ENCODE measurements at places on chromosomes 2 and 18.

GRCh38 chr18:74522635-74523548 lies 11.4 kb upstream of the CNDP1 start:
- no peak for DNase-seq

DNA sequence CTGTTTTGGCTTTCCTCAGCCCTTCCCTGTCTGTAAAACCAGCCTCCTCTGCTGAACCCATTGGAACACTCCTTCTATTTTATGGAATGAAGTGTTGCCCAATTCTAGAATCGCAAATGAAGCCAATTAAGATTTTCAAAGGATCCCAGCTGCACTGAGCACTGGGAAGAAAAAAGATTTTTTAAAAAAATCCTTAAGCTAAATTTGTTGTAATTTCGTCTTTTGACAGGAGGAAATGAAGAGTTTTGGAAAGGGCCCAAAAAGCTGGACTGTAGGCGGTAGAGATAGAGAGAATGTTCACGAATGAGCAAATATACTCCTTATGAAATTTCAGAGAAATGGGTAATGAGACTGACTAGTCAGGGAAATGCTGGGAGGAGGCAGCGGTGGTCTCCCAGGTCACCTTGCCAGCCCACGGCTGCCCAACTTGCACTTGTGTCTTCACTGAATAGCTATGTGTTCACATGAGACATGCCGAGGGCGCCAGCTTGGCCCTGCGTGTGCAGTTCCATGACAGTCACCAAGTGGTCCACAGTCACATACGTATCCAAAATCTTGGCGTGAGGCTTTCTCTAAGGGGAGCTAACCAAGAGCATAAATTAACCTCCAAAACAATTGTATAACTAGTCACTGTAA lies 69.9 kb downstream of the SGPP2 start:
- no peak for DNase-seq

- no peak for DNase-seq
Measured at GRCh38 chr18:48929212-48929612, 21.6 kb downstream of the SMAD7 start.

- DNase-seq = no peak
Measured at GRCh38 chr2:176137906-176138305, 8.4 kb downstream of the HOXD8 start.

DNA sequence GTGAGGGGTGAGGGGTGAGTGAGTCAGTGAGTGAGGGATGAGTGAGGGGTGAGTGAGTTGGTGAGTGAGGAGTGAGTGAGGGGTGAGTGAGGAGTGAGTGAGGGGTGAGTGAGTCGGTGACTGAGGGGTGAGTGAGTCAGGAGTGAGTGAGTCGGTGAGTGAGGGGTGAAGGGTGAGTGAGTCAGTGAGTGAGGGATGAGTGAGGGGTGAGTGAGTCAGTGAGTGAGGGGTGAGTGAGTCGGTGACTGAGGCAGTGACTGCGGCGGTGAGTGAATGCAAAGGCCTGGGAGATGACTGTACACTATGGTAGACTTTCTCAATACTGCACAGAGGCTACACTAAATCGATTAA lies 16.6 kb downstream of the THAP4 start:
- DNase-seq = no peak

DNA sequence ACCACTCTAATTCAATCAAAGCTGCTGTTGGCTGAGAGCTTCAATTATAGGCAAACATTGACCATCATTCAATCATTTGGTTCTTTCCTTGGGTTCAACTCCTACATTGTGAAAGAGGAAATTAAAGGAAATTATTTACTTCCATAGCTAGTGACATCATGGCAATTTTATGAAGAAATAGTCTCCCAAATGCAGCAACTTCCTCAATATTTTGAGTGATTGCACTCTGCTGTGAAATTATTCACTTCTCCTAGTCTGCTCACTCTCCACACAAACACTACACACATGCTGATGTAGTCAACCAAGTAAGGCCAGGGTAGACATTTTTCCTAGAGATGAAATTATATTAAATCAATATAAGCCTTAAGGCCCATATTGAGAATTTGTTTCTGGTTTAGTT lies 86.7 kb upstream of the NCKAP5 start:
- no peak for DNase-seq

- DNase-seq = no peak
Measured at GRCh38 chr18:43278355-43278754, 1.1 kb upstream of the SYT4 start.

DNA sequence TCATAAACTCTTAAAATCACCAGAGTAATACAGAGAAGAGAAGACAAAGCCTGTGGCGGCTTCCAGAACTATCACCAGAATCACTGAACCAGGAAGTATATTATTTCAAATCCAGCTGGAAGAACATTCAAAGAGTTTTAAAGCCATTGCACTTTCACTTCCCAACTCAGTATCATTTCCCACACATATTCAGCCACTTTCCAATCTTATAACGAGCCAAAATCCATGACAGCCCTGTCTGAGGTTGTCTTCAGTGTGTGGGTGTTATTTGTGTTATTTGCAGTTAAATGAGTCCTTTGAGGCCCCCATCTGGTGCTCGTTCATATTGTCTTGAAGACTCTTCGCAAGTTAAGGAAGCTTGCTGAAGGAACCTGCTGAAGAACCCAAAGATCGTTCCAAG lies 559.9 kb downstream of the TSN start:
- DNase-seq = no peak

DNA sequence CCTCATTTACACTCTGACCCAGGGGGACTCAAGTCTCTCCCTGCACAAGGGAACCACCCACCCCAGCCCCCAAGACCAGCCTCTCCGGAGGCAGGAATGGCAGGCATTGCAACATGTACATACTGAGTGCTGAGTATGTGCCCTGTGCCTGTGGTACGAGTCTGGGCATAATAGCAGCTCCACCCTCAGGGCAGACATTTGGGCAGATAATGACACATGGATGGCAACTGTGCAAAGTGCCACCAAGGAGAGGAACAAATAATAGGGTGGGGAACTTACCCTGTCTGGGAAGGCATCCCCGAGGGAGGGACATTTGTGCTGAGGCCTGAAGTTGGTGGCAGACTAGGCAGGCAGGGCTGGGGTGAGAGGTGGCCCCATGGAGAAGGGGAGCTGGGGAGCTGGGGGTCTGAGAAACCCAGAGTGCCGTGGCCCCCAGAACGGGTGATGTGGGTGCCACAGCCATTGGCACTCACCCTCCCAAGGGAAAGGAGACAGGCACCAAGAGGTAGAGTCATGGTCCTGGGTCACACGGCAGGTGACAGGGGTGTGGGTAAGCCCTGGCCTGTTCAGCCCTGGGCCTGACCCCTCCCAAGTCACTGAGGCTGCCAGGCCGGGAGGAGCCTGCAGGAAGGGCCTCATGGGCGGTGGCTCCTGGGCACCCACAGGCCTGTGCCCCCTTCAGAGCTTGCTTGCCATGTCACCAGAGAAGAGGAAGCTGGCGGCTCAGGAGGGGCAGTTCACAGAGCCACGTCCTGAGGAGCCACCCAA lies 15.7 kb upstream of the GPR17 start:
- DNase-seq = no peak

- no peak for DNase-seq
Measured at GRCh38 chr18:58726671-58727070, 55.4 kb downstream of the MALT1 start.

DNA sequence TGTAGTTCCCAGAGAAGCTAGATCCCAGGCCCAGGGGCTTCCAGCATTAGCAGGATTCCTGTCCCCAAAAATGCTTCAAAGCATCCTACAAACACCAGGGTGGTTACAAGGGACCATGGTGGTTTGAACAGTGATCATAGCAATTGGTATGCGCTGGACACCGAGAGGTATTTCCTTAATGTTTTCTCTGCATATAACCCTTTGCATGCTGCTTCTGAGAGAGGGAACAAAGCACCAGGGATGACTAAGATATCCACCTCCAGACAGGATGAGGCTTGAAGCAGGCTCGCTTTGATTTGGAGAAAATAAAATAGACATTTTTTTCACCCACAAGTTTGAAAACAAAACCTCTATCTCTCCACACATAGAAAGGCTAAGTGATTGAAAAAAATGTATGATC lies 50.5 kb upstream of the TSPYL6 start:
- peak; percentile 5 for DNase-seq

DNA sequence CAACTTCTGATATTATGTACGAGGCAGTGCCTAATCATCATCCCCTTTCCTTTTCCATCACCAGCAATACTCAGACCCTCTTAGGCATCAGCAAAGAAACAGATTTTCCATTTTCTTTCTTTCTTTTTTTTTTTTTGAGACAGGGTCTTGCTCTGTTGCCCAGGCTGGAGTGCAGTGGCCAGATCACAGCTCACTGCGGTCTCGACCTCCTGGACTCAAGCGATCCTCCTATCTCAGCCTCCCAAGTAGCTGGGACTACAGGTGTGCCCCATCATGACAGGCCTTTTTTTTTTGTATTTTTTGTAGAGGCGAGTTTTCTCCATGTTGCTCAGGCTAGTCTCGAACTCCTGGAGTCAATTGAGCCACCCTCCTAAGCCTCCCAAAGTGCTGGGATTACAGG lies 5.9 kb upstream of the OLA1 start:
- DNase-seq = no peak

GRCh38 chr2:94874277-94874997 lies 3.2 kb downstream of the TEKT4 start:
- no peak for DNase-seq

GRCh38 chr18:77061281-77061945 lies 71.2 kb downstream of the MBP start:
- DNase-seq = no peak

GRCh38 chr2:71886241-71886640 lies 261.4 kb downstream of the CYP26B1 start:
- no peak for DNase-seq

DNA sequence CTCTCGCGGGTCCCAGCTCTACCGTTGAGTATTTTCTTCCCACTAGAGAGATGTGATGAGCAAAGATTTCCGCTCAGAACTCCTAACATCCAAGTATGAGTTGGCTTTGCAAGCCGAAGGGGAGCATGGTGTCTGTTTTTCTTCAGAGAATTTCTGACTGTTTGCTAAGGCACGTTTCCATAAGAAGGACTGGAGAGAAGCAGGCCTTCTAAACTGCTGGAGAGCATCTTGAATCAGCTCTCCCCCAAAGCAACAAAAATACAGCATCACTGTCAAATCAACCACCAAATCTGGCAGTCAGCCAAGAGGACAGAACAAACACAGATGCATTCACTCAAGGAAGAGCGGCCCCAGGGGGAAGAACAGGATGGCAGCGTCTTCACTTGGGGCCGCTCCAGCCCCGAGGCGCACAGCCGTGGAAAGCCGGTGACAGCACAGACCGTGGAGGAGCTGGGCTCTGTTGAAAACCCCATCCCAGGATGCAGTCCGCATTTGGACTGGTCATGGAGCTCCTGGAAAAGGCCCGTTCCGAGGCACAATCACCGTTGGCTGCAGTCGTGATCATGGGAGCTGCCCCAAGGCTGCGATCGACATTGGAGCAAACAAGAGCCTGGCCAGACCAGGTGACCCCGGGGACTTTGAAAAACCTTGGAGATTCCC lies 101.4 kb downstream of the NFATC1 start:
- DNase-seq = peak; percentile 80

GRCh38 chr2:160477032-160477431 lies 16.6 kb downstream of the RBMS1 start:
- no peak for DNase-seq

- DNase-seq = no peak
Measured at GRCh38 chr2:233815861-233816260, 37.7 kb downstream of the MROH2A start.

DNA sequence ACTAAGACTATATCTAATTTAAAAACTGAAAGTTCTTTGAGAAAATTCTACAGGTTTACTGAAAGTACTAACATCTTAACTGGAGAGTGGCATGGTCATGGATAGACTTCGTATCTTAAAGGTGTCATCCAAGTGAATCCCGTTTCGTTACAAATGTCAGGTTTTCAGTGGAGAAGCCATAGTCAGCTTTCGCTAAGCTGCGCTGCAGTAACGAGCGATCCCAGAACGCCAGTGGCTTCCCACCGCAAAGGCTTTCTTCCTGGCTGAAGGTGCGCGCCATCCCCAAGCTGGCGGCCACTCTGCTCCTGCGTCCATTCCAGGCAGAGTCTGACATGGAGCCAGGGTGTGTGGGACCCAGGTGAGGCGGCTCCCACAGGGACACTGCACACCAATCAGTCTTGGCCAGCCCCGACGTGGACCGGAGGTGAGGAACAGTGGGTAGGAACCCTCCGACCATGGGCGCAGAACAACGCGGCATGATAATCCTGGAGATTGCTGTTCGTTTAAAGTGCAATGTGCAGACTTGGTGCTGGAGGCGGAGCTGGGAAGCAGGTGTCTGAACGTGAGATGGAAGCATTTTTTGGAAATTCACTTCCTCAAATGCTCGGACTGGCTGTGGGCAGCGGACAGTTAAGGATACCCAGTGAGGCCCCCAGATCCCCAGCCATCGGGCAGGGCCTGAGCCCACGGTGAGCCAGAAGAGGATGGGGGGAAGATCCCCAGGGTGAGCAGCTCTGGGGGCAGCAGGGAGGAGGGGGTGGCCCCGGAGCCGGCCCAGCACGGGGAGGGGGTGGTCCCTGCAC lies 27.8 kb upstream of the KCNG2 start:
- no peak for DNase-seq

- DNase-seq = no peak
Measured at GRCh38 chr18:25314838-25315190, 37.2 kb downstream of the ZNF521 start.

DNA sequence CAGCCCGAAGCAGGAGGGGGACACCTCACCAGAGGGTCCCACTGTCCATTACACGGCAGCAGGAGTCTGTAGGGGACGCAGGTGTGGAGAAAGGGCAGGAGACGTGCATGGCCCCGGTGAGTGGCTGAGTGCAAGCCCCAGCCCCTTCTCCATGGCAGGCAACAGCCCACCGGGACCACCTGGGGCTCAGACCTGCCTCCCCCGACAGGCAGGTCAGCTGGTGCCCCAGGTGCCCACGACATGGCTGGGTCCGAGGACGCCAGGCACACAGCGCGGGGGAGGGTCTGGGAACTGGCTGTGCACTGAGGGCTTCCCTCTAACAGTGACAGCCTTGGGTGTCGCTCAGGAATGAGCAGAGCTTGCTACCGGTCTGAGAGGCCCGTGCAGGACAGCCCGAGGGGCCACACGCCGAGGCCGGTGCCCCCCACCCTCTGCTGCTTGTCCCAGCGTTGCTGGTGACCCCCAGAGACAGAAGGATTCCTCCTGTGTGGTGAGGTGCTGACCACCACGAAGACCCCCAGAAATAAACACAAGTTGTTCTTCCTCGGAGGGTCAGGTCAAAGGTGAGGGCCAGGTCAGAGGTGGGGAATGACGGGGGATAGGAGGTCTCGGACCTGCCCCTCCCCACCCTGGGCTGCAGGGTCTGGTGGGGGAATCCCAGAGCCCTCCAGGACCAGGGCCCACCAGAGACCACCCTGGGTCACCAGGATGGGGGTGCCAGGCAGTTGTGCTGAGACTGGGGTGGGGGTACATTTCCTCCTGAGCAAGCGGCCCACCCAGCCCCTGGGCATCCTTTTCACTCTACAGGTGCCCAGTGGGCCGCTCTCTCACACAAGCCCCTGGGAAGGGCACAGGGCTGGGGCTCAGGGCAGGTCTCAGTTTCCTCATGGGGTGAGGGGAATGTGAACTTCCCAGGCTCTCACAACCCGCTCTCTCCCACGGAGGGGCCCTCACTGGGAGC lies 50.6 kb downstream of the SLC66A2 start:
- DNase-seq = no peak
